T-cell (primary cell): ENCODE measurements at places on chromosomes 7 and 10.

- DNase-seq: no peak
Measured at GRCh38 chr10:99395750-99396445, 34.5 kb downstream of the GOT1 start.

DNA sequence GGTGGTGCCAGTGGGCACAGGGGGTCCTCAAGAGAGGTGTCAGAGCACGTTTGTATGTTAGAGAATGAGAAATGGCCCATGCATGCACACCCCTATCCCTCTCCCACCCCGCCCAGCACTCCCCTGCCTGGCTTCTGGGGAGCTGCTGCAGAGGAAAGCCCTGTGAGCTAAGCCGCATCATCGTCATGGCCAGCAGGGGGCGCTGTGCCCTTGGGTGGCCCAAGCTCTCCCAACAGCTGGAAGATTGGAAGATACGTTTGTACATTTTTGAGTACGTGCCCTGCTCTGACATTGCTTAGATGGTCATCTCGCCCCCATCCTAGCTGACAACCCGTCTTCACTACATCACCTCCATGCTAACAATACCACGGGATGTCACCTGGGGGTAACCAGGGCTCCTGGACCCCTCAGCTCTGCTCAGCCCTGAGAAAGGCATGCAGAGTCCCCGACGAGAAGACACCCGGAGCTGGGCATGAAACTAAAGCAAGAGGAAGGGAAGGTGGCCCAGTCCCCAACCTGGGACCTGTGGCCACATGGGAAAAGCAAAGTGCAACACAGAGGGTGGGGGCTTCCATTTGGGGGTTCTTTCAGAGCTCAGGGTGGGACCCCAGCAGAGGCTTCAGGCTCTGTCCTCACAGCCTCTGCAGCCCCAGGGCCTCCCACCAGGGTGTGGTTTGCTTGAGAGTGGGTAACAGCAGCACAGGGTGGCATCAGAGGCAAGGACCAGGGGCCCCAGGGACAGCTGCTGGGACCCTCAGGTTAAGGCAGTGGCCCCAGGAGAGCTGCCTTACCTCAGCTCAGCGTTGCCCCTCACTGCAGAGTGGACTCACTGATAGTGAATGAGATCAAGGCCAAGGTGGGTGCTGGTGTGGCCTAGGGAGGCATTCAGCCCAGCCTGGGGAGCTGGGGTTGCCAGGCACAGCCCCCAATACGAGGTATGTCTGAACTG lies 136.6 kb downstream of the PTPN20 start:
- peak; percentile 84 for DNase-seq

DNA sequence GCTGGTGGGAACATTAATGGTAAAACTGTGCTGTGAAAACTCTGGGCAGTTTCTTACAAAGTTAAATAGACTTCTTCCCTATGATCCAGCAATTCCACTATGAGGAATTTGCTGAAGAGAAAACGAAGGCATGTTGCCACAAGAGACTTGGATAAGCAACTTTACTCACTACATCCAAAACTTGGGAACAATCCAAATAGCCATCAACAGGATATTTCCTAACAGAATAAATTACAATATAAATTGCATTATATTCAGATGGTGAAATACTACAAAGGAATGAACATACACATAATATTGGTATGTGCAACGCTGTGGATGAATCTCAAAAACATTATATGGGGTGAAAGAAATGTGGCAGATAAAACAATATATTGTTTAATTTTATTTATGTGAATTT lies 21.4 kb upstream of the MKI67 start:
- no peak for DNase-seq

DNA sequence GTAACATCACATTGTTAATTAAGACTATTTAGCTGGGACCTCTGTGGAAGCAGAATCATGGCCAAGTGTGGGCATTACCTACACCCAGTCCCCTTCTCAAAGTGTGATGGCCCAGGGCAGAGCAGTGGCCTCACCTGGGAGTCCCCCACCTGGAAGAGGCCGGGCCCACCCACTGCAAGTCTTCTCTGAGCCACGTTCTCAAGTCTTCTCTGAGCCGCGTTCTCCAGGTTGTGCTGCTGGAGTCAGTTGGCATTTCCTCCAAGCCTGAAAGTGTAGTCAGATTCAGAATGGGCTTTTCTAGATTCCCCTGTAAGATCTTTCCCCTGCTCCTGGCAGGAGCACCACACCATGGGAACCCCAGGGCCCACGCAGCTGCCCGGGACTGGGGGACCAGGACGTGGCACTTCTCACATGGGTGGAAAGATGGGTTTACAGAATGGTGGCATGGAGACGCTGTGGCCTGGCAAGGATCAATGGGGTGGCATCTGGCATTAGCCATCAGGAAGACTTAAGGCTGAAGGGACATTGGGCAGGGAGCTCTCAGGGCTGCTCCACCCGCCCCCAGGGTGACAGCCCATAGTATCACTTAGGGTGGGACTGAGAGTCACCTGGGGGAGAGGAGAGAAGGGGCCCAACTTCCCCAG lies 68.0 kb downstream of the MKI67 start:
- no peak for DNase-seq

GRCh38 chr10:131588704-131589220 lies 277.2 kb upstream of the TCERG1L start:
- DNase-seq: no peak

DNA sequence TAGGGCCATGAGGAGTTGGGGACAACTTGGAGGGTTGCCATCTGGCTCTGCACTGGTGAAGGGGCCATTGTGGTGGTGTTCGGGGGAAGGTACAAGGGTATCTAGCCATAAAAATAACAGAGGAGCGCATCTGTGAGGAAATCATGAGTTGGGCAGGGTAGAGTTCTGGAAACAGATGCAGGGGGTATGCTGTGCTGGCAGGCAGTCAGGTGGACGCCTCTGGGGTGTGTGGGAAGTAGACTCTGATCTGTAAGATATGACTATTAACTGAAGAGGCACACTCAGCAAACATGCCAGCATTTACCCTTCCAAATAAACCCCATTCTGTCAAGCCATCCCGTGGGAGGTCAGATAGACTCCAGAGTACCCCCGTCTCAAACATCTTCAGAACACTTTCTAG lies 79.8 kb downstream of the CLEC2L start:
- DNase-seq: no peak

GRCh38 chr7:77811516-77812289 lies 13.1 kb downstream of the PHTF2 start:
- DNase-seq: no peak

DNA sequence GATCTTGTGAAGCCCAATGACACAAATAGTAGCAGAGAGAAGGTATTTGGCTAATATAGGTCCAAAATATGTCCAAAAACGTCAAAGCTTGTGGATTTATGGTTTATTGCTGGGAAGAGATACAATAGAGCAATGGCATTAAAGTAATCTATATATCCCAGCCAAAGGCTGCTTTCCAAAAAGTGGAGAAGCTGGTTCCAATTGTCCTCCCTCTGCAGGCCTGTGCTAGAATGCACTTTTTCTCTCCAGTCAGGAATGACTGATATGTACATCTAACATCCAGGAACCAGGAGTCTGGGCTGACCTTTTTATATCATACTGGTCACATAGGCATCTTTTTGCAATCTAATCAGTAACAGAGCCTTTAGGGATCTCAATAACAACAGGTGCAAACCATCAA lies 167.1 kb upstream of the FAM3C start:
- no peak for DNase-seq

GRCh38 chr7:14420768-14421167 lies 431.3 kb upstream of the ETV1 start:
- no peak for DNase-seq

GRCh38 chr10:114499116-114499515 lies 94.8 kb upstream of the AFAP1L2 start:
- no peak for DNase-seq

- no peak for DNase-seq
Measured at GRCh38 chr7:100867776-100868485, 744 bp downstream of the TRIP6 start.

DNA sequence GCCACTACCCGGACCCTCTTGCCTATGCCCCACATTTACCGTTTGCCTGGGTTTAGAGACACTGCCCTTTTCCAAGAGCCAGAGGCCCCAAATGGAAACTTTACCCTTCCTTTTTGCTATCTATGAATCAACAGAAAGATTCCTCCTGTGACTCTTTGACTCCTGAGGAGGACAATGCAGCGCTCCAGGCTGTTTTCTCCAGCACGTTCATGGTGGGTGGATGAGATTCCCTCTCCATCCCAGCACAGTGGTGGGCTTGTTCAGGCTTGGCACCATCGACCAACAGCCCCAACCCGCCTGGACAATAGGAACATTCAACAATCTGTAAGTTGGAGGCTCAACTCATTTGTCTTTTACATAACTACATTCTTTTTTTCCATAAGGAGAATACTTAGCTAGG lies 55.9 kb downstream of the DLD start:
- DNase-seq: no peak

DNA sequence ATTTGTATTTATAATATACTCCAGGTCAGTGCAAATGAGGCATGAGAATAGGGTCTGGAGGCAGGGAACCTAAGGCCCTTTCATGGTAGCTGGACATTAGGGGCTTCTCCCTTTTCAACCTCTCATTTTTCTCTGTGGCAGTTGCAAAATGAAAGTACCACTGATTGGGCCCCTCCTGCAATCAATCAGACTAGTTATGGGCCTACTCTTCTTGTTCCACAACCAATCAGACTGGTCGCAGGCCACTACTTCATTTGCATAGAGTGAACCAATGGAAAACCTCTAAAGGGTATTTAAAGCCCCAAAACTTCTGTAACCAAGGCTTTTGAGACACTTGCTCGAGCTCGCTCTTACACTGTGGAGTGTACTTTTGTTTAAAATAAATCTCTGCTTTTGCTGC lies 10.0 kb upstream of the PRPS1L1 start:
- DNase-seq: no peak

GRCh38 chr7:9102846-9103245 lies 669.4 kb downstream of the NXPH1 start:
- DNase-seq: no peak

DNA sequence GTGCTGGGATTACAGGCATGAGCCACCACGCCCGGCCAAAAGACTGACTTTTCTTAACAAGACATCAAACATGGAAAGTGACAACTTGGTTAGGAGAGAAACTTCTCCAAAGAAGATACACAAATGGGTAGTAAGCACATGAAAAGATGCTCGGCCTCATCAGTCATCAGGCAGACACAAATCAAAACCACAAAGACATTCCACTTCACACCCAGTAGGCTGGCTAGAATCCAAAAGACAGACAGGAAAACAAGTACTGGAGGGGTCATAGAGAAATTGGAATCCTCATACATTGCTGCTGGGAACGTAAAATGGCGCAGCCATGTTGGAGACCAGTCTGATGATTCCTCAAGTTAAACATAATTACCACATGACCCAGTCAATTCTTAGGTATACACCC lies 16.4 kb downstream of the SEPHS1 start:
- no peak for DNase-seq

GRCh38 chr10:61961278-61961677 lies 59.8 kb downstream of the ARID5B start:
- DNase-seq: peak; percentile 11

GRCh38 chr10:124532106-124532641 lies 70.6 kb downstream of the LHPP start:
- DNase-seq: no peak

DNA sequence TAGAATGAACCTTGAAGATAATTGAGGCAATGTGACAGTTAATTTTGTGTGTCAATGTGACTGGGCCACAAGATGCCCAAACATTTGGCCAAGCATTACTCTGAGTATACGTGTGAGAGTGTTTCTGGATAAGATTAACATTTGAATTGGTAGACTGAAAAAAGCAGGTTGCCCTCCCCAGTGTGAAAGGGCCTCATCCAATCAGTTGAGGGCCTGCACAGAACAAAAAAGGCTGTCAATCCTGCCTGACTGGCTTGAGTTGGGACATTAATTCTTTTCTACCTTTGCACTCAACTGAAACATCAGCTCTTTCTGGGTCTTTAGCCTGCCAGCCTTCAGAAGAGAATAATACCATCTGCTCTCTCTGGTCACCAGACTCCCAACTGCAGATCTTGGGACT lies 56.6 kb upstream of the PDE1C start:
- DNase-seq: no peak

DNA sequence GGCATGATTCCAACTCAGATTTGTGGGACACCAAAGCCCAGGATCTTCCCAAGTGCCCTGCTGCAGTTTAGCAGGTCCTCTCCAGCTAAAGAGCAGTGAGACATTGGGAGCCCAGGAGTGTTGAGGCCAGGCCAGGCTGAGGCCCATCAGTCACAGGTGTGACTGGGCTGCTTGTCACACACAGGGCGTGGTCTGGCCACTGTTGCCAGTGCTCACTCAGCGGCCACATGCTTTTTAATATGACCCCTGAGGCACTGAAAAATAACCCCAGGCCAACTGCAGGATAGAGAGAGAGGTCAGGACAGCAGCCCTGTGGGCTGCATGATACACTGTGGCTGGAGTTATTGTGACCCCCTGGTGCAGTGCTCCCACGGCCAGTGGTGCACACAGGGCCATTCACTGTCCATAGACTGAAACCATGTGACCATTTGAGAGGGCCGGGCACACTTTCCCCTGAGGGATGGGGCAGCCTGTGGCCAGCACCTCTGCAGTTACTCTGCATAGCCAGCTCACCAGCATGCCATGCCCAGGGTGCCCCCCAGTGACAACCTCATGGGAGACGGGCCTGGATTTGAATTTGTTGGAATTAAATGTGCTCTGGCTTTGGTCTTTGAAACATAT lies 4.2 kb downstream of the GDF2 start:
- no peak for DNase-seq

DNA sequence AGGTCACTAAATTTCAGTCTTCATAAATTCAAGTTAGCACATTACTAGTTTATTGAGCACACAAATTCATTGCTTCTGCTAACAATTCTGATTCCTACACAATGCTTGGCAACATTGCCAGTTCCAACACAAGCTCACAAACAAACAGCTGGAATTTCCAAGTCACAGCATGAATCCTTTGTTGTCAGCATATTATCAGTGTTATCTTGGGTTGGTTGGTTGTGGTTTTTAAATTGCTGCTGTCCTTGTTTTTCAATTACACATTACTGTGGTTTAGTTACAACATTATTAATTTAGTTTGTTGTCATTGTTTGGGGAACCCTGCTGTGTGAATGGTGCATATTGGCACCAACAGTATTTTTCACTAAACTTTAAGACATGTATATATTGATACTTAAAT lies 86.0 kb upstream of the ARID5B start:
- DNase-seq: no peak

GRCh38 chr7:55431898-55432297 lies 66.8 kb downstream of the LANCL2 start:
- DNase-seq: no peak

DNA sequence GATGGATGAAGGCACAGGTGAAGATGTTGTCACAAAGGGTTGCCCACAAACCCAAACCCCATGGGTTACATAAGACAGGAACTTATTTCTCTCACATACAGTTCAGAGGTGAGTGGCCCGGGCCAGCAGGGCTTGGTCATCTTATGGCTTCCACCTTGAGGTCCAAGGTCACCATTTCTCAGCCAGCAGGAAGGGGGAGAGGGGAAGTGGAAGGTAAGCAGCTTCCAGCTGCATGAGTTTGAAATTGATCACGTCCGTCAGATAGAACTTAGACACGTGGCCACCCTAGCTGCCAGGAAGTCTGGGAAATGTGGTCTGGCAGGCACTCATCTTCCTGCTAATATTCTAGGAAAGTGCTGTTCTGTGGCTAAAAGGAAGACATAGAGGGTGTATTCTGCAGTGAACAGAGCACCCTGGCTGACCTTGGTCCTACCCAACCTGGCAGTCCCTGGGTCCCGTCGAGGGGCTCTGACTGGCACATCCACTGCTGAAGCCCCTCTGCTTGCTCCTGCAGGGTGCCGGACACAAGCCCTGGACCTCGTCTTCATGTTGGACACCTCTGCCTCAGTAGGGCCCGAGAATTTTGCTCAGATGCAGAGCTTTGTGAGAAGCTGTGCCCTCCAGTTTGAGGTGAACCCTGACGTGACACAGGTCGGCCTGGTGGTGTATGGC lies 49.5 kb downstream of the VWA2 start:
- DNase-seq: no peak
